Stimulated activated CD4-positive, alpha-beta T cell treated with anti-CD3 and anti-CD28 coated beads, Interleukin-15, amount 100 ng/mL, for 1 hour (primary cell): ENCODE measurements at places on chromosomes 3 and 15.

DNA sequence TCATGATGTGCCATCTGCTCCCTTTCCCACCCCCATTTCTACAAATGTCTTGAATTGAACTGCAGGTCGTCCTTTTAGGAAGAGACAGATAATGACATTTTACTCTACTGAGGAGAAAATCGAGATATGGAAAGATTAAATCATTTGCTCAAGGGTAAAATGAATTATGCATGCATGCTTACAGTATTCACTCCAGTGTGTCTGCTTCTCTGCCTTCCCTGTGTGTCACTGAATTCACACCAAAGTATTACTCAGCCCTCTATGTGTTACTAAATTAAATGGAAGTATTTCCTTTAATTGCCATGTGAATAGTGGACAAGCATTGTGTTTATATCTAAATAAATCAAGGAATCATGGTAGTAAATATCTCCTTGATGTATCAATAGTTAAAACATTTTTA, 449.0 kb downstream of the NLGN1 start:
- no peak for DNase-seq

DNA sequence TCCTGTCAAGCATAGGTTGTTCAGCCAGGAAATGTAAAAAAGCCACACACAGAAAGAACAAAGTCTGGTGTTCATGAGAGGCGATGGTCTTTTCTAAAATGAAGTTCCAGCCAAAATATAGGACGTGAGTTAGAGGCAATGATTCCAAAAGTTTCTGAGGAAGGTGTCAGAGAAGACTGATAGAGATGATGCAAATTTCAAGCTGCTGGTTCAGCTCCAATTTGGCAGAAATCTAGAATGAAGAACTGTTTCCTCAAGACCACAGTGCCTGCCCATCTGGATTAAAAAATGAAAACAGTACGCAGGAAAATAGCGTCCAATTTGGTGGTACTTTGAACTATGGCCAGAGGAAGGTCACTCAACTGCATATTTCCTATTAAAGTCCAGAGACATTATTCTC, 672.9 kb downstream of the SQOR start:
- no peak for DNase-seq

DNA sequence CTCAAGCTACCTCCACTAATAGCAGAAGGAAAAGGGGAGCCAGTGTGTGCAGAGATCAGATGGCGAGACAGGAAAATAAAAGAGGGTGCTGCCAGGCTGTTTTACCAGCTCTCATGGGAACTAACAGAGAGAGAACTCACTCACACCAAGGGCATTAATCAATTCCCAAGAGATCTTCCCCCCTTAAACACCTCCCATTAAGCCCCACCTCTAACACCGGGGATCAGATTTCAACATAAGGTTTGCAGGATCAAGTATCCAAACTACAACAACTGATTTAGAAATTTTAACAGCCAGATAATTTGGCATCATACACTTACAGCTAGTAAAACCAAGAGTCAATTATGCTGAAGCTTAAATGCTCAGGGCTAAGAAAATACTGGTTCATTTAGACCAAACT, 18.9 kb downstream of the CD200 start:
- DNase-seq, result no peak

DNA sequence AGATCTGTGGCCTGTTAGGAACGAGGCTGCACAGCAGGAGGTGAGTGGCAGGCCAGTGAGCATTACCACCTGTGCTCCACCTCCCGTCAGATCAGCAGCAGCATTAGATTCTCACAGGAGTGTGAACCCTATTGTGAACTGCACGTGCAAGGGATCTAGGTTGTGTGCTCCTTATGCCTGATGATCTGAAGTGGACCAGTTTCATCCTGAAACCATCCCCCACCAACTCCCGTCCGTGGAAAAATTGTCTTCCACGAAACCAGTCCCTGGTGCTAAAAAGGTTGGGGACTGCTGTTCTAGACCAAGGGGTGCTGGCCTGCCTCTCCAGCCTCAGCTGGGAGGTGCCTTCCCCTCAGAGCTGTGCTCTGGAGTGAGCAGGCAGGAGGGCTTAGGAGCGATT, 61.4 kb downstream of the RPLP1 start:
- DNase-seq, result no peak

- DNase-seq, result no peak
These were observed 21.6 kb downstream of the MCTP2 start for GRCh38 chr15:94252906-94253491.

GRCh38 chr3:11238060-11238459, 34.1 kb upstream of the ATG7 start:
- DNase-seq, result no peak

DNA sequence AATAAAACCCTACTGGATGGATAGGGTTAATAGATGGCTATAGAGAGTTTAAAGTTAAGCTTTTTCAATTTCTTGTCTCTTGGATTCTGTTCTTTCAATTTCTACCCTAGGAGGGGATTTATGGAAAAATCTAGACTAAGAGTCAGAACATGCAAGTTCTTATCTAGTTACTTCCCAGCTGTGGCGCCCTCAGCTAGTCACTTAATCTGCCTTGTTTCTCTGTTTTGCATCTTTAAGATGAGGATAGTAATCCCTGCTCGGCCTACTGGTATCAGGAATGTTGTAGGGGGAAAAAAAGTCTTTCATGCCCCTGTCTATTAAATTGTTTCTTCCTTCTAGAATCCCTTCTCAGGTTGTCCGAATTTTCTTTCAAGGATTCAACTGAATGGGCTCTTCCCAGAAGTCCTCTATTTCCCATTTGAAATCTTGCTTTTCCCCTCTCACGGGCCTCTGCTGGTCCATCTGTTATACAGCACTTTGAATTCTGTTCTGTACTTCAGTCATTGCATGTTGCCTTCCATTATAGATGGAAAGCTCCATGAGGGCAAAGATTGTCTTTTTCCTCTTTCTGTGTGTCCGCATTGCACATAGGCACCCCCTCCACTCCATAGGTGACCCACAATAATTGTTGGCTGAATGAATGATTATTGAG, 4.4 kb downstream of the KCTD6 start:
- no peak for DNase-seq

DNA sequence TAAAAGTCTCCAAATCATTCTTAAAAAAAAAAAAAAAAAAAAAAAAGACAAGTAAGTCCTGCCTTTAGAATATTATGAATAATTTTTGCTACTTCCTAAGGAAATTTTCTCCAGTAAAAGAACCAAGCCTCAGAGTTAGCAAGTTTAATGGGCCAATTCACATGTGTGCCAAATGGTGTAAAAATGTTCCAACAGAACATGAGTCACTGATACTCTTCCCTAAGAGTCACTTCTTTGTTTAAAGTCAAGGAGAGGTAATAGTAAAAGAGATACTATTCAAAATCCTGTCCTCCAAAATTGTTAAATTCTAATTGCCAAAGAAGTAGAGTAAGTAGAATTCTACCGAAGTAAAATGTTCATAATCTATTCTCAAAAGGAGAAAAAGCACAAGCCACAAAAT, 17.7 kb upstream of the CPA3 start:
- no peak for DNase-seq

DNA sequence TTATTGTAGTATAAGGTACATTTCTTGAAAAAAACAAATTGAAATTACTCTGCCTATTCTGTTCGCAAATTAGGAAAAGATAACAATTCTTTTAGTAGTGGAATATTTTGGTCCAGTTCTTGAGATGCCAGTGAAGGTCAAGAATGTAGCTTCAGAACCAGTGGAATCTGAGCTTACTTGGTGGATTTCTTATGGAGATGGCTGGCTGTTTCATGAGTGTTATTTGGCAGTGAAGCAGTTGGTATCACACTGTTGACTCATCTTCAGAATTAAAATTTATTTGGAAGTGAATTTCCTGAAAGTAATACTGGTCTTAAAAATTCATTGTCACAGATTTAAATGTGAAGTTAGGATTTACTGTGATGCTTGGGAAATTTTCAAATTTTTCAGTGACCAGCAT, 19.1 kb downstream of the RNF13 start:
- DNase-seq, result no peak

- DNase-seq, result no peak
These were observed 27.8 kb upstream of the CRTC3 start for GRCh38 chr15:90501898-90502297.

- no peak for DNase-seq
These were observed 342.5 kb downstream of the SHQ1 start for GRCh38 chr3:72505539-72506405.

GRCh38 chr3:78798266-78798832, 969.4 kb downstream of the ROBO1 start:
- no peak for DNase-seq

DNA sequence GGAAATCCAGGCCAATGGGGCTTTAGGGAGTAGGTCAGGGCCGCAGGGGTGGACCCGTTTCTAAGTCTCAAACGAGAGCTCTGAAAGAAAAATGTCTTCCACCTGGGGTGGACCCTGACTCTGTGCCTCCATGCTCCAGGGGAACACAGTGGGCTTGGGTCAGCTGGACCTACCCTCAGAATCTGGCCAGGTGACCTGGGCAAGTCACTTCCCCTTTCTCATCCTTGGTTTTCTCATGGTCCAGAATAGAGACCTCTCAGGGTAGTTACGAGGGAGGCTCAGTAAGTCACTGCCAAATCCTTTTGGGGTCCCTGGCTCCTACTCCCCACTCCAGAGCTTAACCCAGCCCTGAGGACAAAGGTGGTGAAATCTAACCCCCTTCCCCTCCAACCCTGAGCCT, 25.8 kb downstream of the EFCAB12 start:
- DNase-seq, result no peak

- DNase-seq, result no peak
These were observed 73.9 kb downstream of the PEX5L start for GRCh38 chr3:179962629-179963387.

DNA sequence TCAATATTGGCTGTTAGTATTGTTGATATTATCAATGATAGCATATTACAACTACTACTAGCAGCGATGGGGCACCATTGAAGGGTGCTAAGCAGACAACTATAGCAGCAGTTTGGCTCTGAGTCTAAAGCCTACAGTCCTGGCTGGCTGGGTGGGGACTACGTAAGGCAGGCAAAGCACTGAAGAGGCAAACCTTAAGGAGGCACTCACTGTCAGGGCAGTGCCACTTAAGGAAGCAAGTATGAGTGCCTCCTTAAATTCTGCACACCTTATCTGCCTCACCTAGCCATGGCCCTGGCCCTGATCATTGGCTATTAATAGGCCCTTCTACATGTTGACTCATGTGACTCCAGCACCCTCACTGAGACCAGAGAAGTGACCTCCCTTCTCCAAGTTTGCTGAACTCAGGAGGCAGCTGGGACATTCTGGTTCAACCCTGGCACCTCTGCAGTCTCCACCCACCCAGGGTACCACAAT, 20.6 kb downstream of the CDCP1 start:
- no peak for DNase-seq

DNA sequence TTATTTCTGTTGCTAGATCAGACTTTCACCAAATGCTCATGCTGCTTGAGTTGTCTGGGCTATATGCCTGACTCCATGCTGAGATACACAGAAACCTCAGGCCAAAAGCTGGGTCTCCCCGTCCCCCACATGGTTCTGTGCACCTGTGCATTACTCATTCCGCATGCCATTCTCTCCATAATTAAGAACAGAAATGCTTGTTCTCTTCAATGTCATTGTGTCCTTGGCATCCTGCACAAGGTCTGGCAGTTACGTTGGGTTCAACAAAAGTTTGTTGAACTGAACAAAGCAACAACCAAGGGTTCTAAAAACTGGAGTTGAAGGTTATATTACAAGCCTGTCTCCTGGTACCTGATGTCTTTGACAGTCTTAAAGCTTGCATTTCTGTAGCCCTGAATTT, 177.5 kb downstream of the FNDC3B start:
- no peak for DNase-seq

GRCh38 chr15:29853211-29853987, 31.1 kb upstream of the TJP1 start:
- no peak for DNase-seq

GRCh38 chr3:62525281-62525680, 151.9 kb upstream of the FEZF2 start:
- no peak for DNase-seq

GRCh38 chr3:100407977-100408532, 6.7 kb downstream of the LNP1 start:
- DNase-seq, result no peak

GRCh38 chr3:144055604-144056003, 84.0 kb downstream of the DIPK2A start:
- DNase-seq, result no peak

- no peak for DNase-seq
These were observed 4.9 kb downstream of the NANOGP8 start for GRCh38 chr15:35080226-35080625.

DNA sequence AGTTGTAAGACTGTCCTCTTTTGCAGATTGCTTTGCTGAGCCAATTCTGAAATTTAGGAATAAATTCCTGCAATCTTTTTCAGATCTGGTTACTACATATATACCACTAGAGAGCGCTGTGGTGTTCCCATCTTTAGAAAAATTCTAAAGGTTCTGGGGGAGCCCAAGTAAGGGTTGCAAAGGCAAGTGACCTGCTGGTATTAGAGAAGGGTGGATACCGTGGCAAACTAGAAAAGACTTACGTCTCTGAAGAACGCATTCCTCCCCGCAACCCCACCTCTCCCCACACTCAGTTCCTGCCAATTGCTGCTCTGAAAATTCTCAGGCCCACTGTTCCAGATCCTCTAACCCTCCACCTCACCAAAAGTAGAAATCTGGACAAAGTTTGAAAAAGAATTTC, 48.5 kb downstream of the EFHB start:
- DNase-seq, result no peak

GRCh38 chr3:165194511-165195240, 1.5 kb downstream of the SLITRK3 start:
- no peak for DNase-seq

- DNase-seq, result no peak
These were observed 560.3 kb upstream of the NR2F2 start for GRCh38 chr15:95770196-95770595.

- DNase-seq, result no peak
These were observed 16.5 kb downstream of the EMC3 start for GRCh38 chr3:9970020-9970652.
